T47D (cell line): ENCODE measurements at places on chromosomes 13 and 19.

GRCh38 chr19:54197121-54197520, 3.5 kb upstream of the RPS9 start:
- DNase-seq: no peak

- DNase-seq: peak; percentile 64
Measured at GRCh38 chr19:53868091-53868891, 608 bp downstream of the MYADM start.

DNA sequence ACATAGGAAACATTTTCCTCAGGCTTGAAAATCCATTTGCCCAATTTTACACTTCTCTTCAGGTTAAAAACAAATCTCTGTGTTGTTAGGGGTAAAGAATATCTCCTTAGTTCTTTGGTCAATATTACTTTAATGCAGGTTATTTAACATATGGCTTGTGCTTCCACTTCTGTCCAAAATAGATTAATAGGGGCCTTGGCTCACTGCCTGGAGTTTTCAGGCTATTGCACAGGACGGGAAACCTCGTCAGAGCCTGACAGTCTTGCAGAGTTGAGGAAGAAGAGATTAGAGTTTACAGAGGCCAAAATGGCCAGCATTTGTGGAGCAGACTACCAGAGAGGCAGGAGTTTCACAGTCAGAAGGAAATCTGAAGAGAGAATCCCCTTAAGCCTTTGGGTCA, 863.9 kb upstream of the GPC6 start:
- no peak for DNase-seq

- peak; percentile 71 for DNase-seq
Measured at GRCh38 chr19:33273881-33274662, 28.3 kb downstream of the CEBPA start.

- no peak for DNase-seq
Measured at GRCh38 chr13:113582841-113583631, 1.5 kb upstream of the TFDP1 start.

DNA sequence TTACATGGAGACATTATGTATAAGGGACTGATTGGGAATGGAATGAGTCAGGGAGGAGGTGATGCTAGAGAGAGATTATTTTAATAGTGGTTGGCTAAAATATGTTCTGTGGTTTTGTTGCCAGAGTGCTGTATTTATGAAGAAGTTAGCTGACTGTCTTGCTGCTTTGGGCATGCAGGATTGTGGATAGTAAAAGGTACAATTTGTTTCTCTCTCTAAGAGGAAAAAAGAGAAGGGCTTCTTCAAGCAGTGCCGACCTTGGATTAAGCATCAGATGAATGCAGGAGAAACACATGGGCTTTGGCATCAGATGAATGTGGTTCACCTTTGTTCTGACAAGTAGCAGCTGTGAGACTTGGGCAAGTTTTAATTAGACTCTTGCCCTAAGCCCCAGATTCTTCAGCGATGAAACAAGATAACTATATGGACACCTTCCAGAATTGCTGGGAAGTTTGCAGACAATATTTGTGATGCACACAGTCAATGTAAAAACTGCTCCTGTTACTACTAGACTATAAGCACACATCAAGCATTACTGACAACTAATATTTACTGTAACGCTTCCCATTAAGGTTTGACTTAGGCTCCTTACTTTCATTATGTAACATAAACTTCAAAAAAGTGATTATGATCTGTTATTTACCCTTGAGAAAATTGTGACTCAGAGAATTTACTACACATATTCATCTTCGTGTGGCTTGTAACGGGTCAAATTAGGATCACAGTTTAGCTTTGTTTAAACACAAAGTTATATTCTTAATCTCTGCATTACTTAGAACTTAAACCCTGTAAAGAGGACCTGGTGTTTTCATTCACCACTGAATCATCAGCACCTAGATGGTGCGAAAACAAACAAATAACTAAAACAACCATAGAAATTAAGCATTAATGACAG, 824.0 kb downstream of the PCDH9 start:
- DNase-seq: no peak

DNA sequence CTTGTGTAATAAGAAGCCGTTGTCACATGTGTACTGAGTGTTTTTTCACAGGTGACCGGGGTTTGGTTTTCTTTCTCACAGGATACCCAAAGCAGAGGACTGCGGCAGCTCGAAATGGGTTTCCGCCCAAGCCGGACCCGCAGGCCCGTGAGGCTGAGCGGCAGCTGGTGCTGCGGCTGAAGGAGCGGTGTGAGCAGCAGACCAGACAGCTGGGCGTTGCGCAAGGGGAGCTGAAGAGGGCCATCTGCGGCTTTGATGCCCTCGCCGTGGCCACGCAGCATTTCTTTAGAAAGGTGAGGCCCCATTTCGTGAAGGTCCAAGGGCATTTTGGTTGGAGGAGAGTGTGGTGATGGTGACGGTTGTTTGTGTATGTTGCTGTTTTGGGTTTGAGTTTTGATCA, 236.3 kb downstream of the SLC7A1 start:
- no peak for DNase-seq

DNA sequence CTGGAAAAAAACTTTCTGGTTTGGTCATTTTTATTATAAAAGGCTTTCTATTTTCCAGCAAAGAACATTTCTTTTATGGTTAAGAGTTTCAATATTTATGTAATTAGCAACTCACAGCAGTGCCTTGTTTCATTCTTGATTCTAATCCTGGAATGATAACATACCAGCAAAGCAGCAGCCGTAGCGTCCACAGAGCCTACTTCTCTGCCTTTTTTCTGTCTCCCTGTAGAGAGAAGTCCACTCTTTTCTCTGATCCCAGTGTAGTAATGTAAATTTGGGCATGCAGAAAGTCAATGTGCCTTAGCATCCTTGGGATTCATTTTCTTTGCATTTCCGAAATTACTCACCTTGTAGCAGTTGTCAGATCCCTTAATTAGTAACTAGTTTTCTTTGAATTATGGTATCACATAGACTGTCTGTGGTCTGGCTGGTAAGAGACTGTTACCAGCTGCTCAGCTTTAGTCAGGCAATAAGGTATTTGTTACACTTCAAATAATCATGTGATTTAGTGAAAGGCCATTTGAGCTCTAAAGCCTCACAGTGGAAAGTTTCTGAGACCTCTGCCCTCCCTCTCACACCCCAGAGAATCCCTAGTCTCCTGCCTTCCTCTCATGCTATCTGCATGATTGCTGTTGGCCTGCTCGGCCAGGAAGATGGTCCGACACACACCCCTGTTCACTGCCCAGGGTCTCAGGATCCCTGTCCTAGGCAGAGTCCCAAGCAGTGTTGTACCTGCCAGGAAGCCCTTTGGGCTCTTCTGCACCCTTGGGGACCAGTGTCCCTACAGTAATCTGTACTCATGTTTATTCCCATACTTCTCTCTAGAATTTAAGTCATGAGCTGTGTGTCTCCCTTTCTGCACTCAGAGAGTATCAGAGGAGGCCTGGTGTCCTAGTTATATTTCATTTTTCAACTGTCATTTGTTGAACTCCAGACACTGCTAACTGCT, 86.3 kb downstream of the LRCH1 start:
- DNase-seq: no peak

- DNase-seq: no peak
Measured at GRCh38 chr13:41017817-41018601, 1.1 kb downstream of the ELF1 start.

GRCh38 chr19:1853295-1854038, 5.2 kb upstream of the REXO1 start:
- DNase-seq: peak; percentile 90

- no peak for DNase-seq
Measured at GRCh38 chr13:51370116-51370515, 30.6 kb downstream of the SERPINE3 start.

- DNase-seq: peak; percentile 85
Measured at GRCh38 chr13:113209336-113209758, at the start of gene CUL4A. CUL4A (plus strand) TSS chr13:113209613; CDS start chr13:113209628, 15 bp downstream.

DNA sequence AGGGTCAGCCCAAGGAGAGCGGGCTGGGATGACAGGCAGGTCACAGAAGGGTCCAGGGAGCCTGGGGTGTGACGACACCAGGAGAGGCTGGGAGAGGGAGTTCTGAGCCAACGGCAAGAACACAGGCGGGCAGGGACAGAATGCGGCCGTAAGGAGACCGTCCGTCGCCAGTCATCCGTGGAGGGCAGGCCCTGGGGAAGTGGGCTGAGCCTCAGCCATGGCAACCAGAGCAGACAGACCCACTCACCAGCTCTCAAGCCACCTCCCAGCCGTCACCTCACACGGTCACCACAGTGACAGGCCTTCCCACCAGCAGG, 3.7 kb upstream of the TMEM86B start:
- DNase-seq: no peak

DNA sequence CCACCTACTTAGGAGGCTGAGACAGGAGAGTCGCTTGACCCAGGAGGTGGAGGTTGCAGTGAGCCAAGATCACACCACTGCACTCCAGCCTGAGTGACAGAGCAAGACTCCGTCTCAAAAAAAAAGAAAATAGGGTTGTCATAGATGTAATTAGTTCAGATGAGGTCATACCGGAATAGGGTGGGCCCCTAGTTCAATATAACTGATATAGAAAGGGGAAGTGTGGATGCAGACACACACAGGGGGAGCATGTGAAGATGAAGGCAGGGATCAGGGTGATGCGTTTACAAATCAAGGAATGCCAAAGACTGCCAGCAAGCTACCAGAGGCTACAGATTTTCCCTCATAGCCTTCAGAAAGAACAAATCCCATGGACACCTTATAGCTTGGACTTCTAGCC, 24.3 kb upstream of the EEF1AKMT1 start:
- no peak for DNase-seq

DNA sequence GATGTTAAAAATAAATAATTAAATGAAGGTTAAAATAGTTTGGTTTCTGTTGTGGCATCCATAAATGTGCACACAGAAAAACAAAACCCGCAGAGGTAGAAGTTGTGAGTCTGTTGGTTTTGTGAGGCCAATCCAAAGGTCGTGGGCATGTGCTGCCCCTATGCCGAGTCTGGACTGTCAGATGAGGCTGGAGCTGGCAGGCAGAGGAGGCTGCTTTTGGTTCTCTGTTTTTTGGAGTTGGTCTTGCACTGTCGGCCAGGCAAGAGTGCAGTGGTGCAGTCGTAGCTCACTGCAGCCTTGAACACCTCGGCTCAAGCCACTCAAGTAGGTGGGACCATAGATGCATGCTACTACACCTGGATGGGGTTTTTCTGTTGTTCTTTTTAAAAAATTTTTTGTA, 43.7 kb downstream of the TSSK6 start:
- DNase-seq: no peak

- DNase-seq: no peak
Measured at GRCh38 chr13:109418111-109418510, 368.3 kb downstream of the IRS2 start.

GRCh38 chr19:39494661-39495060, 4.1 kb upstream of the DLL3 start:
- no peak for DNase-seq

- DNase-seq: no peak
Measured at GRCh38 chr13:30145709-30146367, 161.5 kb downstream of the KATNAL1 start.

- no peak for DNase-seq
Measured at GRCh38 chr19:18225355-18225701, 910 bp downstream of the PDE4C start.
